ENCODE measurements at places on chromosomes 12 and 14. TPM values are rescaled to one million over a fixed set of nuclear protein-coding genes. Genes with fewer than 3 reads are reported as not detected.

NANOG gene
- total RNA-seq, result not detected

PCNX4 gene
- total RNA-seq, result 47.6 TPM

TAS2R42 gene
- total RNA-seq, result not detected

OR4E2 gene
- not detected for total RNA-seq

ACSM4 gene
- total RNA-seq, result not detected

KRT83 gene
- not detected for total RNA-seq

Measured in bronchial smooth muscle cell (primary cell).